CD4-positive, alpha-beta T cell treated with Interleukin-6 at 100 ng/mL for 8 hours (primary cell): ENCODE measurements at places on chromosomes 4 and X.

- DNase-seq, result no peak
These were observed 346.4 kb upstream of the FAM241A start for GRCh38 chr4:111798840-111799239.

DNA sequence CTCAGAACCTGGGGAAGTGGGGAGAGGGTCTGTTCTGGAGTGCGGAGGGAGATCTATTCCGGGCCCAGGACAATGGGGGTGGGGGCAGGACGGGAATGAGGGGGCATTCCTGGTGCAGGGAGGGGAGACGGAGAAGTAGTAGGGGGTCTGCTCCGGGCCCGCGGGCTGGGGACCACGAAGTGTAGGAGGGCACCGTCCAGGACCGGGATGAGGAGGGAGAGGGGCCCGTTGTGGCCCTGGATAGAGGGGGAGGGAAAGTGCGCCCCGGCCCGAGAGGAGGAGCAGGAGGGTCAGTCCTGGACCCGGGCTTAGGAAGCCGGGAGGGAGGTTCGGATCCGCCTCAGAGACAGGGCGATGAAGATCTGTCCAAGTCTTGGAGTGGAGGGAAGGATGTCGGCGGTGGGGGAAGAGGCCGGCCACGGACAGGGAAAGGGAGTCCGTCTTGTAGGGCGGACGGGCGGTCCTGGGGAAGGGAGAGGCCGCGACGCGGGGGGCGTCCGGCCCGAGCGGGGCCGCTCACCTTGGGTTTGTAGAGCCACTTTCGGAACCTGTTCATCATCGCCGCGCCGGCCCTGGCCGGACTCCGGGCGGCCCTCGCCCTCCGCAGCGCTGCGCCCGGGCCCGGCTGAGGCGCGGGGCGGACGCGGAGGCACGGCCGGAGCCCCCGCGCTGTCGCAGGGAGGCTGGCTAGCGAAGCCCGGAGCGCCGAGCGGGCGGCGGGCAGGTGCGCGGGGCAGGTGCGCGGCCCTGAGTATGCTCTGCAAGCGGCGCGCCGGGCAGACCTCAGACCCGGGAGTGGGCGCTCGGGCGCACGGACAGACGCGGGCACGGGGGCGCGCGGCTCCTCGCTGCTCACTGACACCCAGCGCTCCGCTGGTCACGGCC lies at the start of gene ZFYVE28:
Gene ZFYVE28 (minus strand): TSS at position 881 of the 885 bp plus-strand sequence. CDS start 322 bp downstream, at position 559.
- no peak for DNase-seq

- DNase-seq, result no peak
These were observed 109.6 kb downstream of the MAML3 start for GRCh38 chr4:140044337-140044902.

DNA sequence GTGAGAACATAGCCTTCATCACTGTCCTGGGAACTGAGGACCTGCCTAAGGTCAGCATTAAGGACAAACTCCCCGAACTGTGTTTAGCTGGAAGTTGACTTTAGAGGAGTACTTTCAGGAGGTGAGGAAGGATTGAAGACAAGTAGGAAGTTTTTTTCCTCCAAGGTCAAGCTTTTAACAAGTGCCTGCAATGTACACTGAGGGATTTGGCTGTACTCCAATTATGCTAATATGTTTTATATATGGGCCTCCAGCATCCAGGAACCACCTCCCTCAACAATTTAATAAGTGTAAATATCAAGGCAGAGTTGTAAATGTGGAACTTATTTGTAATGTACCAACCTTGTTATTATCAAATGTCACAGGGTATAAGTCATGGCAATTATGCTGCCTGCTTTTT lies 726.2 kb downstream of the RPA4 start:
- no peak for DNase-seq

- DNase-seq, result no peak
These were observed 137.3 kb upstream of the CLNK start for GRCh38 chr4:10821826-10822225.

- no peak for DNase-seq
These were observed 23.8 kb downstream of the NOX1 start for GRCh38 chrX:100850317-100850716.

DNA sequence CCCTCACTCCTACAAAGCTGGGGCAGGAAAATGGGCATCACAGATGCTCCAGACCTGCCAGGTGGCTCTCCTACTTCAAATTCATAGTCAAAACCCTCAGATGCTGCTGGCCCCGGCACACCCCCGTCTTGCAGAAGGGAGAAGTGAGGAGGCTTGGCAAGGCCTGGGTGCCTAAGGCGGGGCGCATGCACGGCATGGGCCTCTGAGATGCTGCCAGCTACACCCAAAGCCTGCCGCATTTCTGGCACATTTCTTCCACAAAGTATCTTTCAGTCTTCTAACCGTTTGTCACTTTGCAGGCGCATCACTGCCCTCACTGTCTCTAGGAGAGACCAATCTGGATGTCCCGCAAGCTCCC lies 19.6 kb downstream of the WDR1 start:
- no peak for DNase-seq

DNA sequence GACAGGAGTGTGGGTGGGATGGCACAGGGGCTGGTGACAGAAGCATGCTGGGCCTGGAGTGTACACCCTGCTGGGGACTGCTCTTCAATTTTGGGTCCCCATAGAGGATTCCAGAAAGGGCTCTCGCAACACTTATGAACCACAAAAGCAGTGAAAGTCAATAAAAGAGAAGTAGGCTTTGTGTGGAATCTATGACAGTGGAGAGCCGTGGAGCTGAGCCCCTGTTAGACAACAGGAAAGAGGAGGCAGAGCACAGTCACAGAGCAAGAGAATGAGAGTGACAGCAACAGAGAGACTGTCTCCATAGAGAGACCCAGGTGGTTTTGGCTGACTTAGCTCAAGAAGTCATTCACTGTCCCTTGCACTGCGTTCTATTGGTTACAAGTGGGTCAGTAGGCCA lies 135.1 kb upstream of the ATP6AP2 start:
- DNase-seq, result no peak

DNA sequence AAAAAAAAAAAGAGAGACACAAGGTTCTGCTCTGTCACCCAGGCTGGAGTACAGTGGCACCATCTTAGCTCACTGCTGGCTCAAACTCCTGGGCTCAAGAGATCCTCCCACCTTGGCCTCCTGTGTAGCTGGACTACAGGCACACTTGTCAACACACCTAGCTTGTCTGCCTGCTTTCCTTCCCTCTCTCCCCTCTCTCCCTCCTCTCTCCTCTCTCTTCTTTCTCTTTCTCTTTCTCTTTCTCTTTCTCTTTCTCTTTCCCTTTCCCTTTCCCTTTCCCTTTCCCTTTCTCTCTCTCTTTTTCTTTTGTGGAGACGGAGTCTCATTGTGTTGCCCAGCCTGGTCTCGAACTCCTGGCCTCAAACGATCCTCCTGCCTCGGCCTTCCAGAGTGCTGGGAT lies 132.1 kb downstream of the DIPK2B start:
- DNase-seq, result peak; percentile 14

GRCh38 chr4:86543560-86544309 lies 50.4 kb upstream of the PTPN13 start:
- no peak for DNase-seq

DNA sequence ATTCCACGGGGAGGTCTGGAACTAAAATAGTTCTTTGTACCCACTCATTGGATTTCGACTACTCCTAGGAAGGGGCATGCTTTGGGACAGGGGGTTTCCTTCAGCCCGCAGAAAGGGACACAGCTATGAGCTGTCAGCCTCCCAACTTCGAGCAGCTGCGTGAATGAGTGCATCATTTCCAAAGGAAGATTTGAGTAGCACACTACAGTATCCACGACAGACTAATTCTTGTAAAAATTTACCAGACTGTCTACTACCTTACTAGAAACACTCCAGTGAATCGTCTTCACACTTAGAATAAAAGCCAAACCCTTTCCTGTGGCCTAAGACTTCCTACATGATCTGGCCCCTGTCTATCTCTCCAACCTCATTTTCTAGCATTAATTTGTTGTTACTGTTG lies 101.9 kb downstream of the MAOA start:
- no peak for DNase-seq
